ENCODE measurements at places on chromosomes 12 and 14. TPM values are rescaled to one million over a fixed set of nuclear protein-coding genes. Genes with fewer than 3 reads are reported as not detected.

- no peak for DNase-seq
Measured at GRCh38 chr12:5665615-5666014, 233.7 kb downstream of the NTF3 start.

GRCh38 chr12:44588651-44589050 lies 287.5 kb downstream of the NELL2 start:
- no peak for DNase-seq

- no peak for DNase-seq
Measured at GRCh38 chr12:125129591-125130255, 64.5 kb downstream of the AACS start.

GRCh38 chr12:58263816-58264215 lies 322.4 kb downstream of the ATP23 start:
- no peak for DNase-seq

GRCh38 chr12:106247674-106248311 lies at the start of gene CKAP4:
Gene CKAP4 (minus strand): TSS chr12:106248020. CDS start chr12:106247851, 169 bp downstream.
- peak; percentile 89 for DNase-seq

- DNase-seq, result no peak
Measured at GRCh38 chr14:59484639-59485175, 390 bp downstream of the JKAMP start.

GRCh38 chr12:20319366-20319765 lies 49.0 kb upstream of the PDE3A start:
- no peak for DNase-seq

DNA sequence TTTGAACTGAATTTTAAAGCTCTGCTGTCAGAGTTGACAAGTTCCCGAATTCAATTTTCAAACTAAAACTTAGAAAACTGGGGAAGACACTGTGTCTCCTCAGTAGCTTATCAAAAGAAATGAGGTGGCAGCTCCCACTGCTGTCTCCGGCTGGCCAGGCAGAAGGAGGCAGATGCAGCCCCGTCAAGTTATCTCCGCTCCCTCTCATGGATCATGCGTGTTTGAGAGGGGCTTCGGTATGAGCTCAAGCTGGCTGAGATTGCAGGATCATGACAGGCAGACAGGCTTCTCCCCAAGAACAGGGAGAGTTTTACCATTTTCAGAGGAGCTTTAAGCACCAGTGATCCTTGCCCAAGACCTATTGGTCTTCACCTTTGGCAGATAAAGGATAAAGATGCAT lies 88.8 kb downstream of the NEDD1 start:
- no peak for DNase-seq

GRCh38 chr12:78864403-78864869 lies at the start of gene SYT1:
Gene SYT1 (plus strand): TSS chr12:78864774.
- DNase-seq, result peak; percentile 56

DNA sequence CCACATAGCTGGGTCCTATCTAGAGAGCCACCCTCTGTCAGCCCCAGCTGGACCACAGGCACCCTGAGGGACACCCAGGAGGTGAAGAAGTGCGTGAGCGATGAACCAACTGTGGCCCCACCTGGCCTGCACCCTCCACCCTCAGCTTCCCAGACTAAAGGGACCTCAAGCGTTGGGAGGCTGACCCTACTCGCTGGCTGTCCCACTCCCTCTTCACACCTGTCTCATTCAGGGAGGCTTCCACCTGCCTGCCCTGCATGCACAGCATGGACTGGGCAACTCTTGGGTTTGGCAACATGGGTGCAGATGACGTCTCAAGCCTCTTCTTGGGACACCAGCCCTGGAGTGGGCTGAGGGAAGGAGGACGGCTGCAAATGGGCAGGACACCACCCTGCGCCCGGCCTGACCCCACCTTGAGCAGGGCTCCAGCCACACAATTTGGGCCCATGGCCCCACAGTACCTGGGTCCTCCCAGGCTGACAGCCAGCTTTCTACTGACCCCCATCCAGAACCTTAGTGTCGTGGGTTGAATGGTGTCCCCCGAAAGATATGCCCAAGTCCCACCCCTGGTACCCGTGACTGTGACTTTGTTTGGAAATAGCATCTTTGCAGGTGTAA lies 2.1 kb downstream of the TMEM179 start:
- DNase-seq, result peak; percentile 12

DNA sequence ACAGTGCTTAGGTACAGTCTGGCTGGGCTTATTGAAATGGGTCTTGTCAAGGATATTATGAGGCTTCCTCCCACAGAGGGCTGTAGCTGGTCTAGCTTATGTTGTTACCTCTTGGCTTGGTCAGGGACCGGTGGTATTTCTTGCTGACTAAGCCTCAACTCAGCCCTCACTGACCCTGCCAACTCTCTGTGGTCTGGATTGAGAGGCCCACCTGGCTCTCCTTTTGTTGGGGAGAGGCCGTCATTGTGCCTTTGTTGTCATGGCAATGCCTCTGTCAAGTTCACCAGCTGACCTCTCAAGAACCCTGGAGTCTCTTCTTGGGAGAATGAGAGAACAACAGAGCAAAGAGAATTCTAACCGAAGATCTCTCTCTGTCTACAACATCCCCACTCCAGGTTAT lies 245.6 kb upstream of the NPAS3 start:
- no peak for DNase-seq

DNA sequence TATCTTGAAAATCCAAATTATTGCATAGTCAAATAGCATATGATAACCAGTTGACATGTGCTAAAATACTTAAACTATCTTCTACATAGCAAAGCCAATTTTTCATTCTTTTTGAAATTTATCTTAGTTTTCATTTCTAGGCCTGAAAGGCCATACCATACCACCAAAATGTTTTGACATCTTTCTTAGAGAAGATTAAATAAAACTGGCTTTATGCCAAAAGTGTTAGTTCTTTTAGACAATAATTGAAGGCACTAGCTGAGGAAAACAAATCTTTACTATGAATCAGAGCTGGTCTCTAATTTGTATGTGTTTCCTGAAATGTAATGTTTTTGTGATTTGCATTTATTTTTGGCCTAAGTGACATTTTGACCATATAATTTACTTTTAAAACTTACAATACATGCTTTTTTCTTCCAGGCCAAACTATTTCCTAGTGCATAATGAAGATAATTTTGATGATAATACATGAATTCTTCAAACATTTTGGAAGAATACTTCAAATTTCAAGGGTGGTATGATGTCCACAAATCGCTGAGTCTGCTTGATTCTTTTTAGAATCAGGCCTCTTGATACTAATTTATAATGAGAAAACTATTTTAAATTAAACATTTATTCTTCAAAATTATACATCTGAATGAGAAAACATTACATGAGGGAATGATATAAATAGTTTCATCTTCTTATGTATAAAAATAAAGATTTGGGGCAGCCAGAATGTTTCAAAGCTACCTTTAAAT lies 6.5 kb upstream of the KCNMB4 start:
- DNase-seq, result no peak

DNA sequence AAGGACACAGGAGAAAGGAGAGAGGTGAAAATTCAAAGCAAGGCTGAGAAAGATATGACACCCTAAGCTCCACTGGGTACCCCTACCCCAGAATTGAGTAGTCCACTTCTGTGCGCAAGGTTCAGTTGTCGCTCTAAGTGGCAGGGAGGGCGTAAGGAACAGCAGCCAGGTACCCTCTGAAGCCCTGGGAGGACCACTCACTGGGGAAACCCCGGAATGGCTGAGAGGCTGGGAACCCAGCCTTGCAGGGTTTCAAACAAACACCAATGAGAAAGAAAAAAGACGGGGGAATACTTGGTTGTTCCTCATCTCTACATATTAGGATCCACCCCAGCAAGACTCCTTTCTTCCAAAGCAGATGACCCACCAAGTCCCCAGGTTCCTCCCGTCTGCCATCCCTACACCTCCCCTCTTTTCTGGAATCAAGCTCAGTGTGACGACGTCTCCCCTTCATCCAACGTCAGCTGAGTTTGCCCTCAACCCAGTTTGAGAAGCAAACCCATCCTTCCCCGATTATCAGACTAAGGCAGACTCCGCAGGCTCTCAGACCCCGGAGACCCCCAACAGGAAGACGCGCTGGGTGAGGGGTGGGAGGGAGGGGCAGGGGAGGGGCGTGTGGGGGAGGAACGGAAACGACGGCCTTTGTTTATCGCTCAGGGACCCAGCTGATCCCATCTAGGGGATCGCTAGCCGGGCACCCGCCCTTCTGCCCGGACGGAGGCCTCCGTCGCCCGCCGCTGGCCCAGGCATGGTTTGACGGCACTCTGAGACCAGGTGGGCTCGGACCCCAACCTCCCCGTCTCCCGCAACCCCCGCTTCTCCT lies 795 bp downstream of the LMBR1L start:
- no peak for DNase-seq

- DNase-seq, result no peak
Measured at GRCh38 chr12:19434538-19434937, 4.8 kb upstream of the AEBP2 start.

- no peak for DNase-seq
Measured at GRCh38 chr12:120960657-120961056, 17.7 kb upstream of the HNF1A start.

DNA sequence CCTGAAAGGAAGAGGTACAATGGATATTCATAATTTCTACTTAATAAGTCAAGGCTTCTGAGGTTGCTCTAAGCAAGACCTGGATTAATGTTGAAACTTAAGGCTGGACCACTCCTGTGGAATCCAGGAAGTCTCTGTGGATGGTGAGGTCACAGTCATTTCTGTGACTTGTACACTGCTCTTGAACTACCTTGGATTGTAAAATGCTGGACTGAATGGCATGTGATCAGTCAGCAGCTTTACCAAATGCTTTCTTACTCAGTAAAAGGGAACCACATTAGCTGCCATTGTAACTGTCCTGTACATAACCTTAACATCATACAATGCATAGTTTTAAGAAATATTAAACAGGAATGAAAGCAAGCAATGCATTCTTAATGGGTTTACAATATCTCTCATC lies 182.9 kb downstream of the NOVA1 start:
- no peak for DNase-seq

GRCh38 chr12:7833831-7834230 lies 38.9 kb downstream of the SLC2A14 start:
- no peak for DNase-seq

- no peak for DNase-seq
Measured at GRCh38 chr12:237026-237815, 23.3 kb upstream of the SLC6A12 start.

- DNase-seq, result no peak
Measured at GRCh38 chr12:106646472-106646871, 63.7 kb downstream of the RFX4 start.

DNA sequence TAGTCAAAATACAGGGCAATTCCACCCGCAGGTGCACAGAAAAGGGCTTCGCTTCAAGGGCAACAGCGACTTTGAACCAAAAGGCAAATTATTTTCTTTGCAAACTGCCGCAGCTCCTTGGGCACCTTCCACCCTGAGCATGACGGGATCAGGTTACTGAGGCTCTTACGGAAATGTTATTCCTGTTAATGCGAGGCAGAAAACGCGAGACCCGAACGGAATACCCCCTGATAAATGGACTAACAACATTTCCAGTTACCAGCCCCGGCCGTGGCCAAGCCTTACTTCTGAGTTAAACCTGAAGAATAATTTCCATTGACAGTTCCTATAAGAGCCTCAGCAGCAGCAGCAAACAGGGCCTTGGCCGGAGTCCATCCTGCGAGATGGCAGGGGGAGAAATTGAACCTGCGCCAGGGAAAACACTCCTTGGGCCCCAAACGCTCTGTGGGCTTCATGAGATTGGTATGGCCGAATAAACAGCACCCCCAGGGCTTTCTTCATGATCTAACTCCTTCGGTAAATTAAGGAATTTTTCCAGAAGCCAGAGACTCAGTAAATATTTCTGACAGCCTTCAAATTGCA lies 70.0 kb upstream of the DICER1 start:
- DNase-seq, result no peak

DNA sequence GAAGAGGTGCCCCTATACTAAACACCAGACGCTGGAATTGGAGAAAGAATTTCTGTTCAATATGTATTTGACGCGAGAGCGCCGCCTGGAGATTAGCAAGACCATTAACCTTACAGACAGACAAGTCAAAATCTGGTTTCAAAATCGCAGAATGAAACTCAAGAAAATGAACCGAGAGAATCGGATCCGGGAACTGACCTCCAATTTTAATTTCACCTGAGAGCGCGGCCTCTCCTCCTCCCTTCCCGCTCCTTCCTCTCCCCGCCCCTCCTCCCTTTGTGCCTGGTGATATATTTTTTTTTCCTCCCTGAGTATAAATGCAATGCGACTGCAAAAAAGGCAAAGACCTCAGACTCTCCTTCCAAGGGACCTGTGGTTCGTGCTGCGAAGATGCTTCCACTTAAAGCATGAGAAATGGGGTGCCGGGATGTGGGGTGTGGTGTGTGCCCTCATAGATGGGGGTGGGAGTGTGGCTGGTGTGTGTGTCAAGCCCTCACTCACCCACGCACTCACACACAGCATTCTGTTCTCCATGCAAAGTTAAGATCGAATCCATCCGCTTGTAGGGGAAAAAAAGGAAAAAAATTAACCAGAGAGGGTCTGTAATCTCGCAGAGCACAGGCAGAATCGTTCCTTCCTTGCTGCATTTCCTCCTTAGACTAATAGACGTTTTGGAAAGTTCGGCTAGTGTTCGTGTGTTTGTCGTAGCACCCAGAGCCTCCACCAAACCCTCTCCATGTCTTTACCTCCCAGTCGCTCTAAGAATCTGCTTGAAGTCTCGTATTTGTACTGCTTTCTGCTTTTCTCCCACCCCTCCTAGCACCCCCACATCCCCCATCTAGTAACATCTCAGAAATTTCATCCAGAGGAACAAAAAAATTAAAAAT lies 4.5 kb downstream of the HOXC10 start:
- no peak for DNase-seq

FGF6 gene
- total RNA-seq, result not detected

GYS2 gene
- not detected for total RNA-seq

BCL2L14 gene
- total RNA-seq, result not detected

ANO2 gene
- 4.1 TPM for total RNA-seq

TMPRSS12 gene
- total RNA-seq, result not detected

KRT75 gene
- total RNA-seq, result not detected

PSMA3 gene
- total RNA-seq, result 33.8 TPM

LALBA gene
- not detected for total RNA-seq

DCN gene
- 41.6 TPM for total RNA-seq

CD9 gene
- 26.5 TPM for total RNA-seq

RAD9B gene
- 1.2 TPM for total RNA-seq

ANKRD33 gene
- total RNA-seq, result not detected

KCNC2 gene
- 22.4 TPM for total RNA-seq

RNASE3 gene
- total RNA-seq, result not detected

RAB15 gene
- 24.1 TPM for total RNA-seq

PLEKHG7 gene
- not detected for total RNA-seq

INHBE gene
- not detected for total RNA-seq

Data from frontal cortex (tissue), 4 donors.